ENCODE measurements at places on chromosomes 6 and 20.

- no peak for DNase-seq
Measured at GRCh38 chr20:3932681-3933080, 43.5 kb downstream of the PANK2 start.

DNA sequence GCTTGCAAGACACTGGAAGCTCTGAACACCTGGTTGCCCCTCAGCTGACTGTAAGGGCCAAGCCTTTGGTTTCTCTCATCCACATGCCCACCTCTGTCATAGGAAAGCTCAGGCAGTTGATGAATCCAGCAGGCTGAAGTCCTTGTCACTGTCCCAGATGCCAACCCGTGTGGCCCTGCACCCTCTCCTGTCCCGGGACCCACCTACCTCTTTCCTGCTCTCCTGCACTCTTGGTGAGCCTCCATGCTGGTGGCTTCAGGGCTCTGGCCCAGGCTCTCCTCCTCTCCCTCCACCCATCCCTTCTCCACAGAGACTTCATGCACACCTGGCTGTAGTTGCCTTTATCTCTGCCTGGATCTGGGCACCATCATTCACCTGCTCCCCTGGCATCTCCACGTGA lies 4.0 kb upstream of the GID8 start:
- DNase-seq, result no peak

- no peak for DNase-seq
Measured at GRCh38 chr6:39896701-39897100, 37.6 kb downstream of the MOCS1 start.

- DNase-seq, result no peak
Measured at GRCh38 chr6:106026748-106027715, 59.1 kb upstream of the PRDM1 start.

DNA sequence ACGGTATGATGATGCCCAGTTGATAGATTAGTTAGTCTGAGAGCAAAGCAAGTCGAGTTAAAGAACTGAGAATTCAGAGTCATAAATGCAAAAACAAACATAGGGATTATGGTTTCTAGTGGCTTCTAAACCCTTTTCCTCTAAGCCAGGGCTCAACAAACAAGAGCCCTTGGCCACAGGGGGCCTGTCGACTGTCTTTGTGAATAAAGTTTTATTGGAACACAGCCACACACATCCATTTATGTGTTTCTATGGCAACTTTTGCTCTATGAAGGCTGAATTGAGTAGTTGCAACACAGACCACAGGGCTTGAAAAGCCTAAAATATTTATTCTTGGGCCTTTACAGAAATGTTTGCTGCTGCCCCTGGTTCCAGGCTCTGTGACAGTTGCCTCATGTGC lies 76.2 kb downstream of the SLC24A3 start:
- DNase-seq, result no peak

GRCh38 chr6:163539101-163539762 lies 124.7 kb downstream of the QKI start:
- no peak for DNase-seq

DNA sequence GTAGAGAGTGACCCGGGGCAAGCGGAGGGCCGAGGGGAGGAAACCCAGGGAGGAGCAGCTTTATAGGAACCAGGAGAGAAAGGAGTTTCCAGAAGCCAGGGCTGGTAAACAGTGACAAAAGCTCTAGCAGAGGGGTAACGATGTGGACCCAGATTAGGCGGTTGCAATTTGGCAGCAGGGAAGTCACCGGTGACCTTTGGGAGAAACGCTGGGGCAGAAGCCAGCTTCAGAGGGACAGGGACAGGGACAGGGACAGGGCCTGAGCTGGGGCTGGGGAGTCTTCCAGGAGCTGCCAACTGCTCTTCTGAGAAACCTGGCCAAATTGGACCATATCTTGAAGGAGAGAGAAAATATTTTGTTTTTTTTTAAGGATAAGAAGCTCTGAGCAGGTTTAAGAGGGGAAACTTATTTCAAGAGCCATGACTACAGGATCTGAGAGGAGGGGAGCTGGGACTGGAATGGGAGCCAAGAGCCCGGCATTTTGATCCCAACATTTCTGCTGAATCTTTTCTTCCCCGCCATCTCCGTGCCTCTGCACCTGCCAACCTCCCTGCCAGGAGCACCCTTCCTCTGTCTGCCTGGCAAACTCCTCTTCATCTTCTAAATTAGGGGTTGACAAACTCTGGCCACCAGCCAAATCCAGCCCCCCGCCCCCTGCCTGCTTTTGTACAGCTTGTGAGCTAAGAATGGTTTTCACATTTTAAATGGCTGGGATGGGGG lies 22.6 kb upstream of the PREX1 start:
- no peak for DNase-seq

GRCh38 chr6:158826819-158827501 lies 7.8 kb upstream of the EZR start:
- no peak for DNase-seq

- DNase-seq, result no peak
Measured at GRCh38 chr6:25061289-25061936, 125.7 kb upstream of the RIPOR2 start.

DNA sequence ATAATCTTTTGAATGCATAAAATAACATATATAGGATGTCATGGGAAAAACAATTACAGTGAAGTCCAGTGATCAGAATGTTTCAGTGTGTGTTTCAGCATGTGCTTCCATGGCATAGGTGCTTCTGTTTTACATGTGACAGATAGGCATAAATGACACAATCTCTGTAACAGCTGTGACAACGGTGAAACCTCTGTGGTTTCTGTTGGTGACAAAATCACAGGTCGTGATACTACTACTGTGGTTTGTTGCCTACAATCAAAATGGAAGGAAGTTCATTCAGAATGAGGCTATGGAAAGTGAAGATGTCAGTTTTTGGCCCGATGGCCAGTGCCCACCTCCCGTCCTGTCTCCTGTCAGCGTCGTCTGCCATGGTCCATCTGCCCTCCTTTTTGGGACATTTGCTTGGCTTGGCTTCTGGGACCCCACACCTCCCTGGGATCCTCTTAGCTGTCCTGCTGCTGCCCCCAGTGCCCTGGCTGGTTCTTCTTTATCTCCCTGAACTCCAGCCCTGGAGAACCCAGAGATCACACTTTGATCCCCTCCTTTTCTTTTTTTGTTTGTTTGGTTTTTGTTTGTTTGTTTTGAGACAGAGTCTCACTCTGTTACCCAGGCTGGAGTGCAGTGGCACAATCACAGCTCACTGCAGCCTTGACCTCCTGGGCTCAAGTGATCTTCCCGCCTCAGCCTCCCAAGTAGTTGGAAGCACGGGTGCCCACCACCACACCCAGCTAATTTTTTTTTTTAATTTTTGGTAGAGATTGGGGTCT lies 79.3 kb upstream of the NAA20 start:
- DNase-seq, result no peak

DNA sequence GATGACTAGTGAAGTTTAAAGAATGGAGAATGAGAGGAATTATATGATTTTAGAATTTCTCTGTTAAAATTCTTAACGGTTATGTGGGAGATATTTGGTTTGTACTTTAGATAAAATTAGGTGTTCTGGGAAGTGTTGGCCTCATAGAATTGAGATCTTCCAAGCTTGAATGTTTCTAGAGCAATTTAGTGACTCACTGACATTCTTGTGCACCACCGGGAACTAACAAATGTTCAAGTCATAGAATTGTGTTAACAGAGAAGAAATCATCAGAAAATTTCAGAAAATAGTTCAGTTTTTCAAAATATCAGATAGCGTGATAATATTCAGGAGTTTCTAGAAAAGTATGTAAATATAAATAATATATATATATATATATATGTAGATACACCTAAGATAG lies 67.9 kb upstream of the BMP5 start:
- no peak for DNase-seq

DNA sequence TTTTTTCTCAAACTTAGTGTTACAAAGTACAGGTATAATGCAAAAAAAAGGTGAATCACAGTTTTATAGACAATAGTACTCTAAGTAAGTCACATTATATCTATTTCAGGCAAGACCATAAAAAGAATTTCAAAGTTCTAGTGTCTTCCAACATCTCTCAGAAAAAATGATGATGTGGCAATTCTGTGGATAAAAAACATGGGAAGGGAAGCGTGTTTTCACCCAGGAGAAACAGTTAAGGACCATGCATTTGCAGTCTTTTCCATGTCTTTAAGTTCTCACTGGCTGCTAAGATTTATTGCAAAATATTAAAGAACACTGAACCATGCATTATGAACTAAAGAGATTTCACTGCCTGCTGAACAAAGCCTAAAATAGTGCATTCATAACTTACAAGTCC lies 1.8 kb downstream of the SSR1 start:
- no peak for DNase-seq

DNA sequence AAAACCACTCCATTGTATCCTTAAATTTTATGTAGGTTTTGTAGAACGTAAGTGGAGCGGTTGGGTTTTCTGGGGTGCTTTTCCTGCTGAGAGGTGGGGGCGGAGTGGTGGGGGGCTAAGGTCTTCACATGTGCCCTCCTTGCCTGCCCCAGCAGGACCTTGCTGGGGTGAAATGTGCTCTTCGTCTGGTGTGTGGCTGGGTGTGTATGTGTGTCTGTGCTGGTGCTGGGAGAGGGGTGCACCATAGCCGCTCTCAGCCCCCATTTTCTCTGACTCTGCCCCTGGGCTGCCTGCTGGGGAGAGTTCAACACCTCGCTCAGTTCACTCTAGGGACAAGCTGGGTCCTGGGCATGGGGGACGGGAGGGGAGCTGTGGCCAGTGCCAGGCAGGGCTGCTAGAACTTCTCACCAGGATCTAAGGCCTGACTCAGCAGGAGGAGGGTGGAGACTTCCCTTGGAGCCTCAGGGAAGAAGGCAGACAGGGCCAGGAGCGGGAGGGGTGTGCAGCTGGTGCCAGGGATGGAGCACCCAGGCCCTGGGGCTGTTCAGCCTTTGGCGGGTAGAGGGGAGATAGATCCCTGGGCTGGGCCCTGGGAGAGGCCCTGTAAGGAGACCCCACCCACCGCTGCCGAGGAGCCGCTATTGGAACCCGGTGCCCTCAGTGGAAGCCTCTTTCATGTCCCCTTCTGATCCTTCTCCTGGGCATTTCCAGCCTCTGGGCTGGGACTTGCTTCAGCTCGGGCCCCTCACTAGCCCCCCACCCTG lies 4.8 kb downstream of the SOX18 start:
- DNase-seq, result no peak

DNA sequence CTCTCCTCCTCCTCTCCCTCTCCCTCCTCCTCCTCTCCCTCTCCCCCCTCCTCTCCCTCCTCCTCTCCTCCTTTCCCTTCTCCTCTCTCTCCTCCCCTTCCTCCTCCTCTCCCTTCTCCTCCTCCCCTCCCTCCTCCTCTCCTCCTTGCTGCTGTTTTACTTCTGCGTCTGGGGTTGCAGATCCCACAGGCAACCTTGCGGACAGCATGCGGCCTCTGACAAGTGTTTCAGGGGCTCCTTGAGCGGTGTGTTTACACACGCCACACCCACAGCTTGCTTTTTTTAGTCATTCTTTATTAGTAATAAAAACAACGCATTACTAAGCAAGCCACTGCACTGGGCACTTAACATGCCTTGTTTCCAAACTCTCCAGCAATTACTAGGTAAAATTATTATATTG lies 81.9 kb downstream of the TFAP2C start:
- no peak for DNase-seq

- no peak for DNase-seq
Measured at GRCh38 chr6:155158030-155158843, 105.6 kb upstream of the CLDN20 start.

GRCh38 chr6:140427842-140428241 lies 1053.4 kb upstream of the CITED2 start:
- DNase-seq, result no peak

DNA sequence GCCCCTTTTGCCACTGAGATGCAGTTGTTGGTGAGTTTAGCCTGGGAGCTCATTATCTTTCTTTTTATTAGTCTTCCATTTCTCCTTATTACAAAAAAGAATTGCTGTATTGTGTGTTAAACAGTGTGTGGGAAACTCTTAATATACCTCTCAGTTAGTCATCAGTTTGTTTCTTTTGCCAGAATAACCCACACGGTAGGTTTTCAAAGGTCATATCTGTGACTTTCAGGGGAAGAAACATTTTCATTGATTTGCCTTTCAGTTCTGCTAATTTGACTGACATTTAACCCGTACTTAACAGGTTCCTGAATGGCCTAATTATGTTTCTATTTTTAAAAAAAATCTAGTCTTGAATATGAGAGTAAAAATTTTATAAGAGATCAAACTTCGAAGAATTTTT lies 145.3 kb downstream of the KHDC1L start:
- no peak for DNase-seq

GRCh38 chr6:125123468-125124048 lies 30.0 kb upstream of the TPD52L1 start:
- no peak for DNase-seq

DNA sequence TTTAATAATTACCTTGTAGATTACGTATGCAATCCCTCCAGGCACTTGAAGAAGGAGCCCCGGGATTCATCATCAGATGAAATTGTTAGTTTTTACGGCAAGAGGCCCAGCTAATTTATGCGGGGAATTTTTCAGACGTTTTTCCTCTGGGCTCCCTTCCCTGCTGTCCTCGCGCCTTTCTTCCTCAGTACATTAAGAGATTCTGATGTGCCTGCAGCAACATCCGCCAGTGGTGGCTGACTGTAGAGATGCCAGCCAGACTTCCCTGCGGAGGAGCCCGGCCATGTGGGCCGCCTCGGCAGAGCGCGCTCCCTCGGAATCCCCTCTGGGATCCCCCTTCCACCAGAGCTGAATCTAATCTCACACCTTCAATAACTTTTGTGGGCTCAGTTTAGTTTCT lies 46.4 kb upstream of the POU3F2 start:
- no peak for DNase-seq

DNA sequence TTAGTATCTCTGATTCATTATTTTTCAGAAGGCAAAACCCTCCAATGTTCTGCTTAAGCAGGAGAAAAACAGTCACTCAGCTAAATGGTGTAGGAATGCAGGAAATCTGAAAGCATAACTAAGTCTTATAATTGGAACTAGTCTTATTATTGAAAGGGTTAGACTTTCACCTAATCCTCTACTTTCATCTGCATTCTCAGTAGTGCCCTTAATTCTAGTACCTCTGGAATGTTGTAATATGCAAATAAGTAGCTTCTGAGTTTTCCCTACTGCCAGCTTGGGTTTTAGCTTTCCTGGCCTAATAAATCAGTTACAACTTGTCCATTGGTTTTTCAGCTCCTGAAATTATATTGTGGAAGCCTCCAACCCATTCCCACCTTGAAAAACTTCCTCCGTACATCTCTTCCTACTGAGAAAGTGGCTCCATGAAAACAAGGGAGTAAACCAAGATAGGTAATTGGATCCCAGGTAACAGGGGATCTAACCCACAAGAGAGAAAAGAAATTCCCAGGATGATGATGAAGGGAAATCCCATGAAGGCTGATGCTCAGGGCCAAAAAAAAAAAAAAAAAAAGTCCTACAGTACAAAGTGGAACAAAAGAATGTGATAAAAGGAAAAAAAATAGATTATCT lies 147.0 kb downstream of the TBC1D32 start:
- DNase-seq, result no peak
